Placental pericyte (primary cell): ENCODE measurements at places on chromosomes 5 and 9. TPM values are rescaled to one million over a fixed set of nuclear protein-coding genes. Genes with fewer than 3 reads are reported as not detected.

Gene GFRA3
- total RNA-seq: not detected in 2 replicates

Gene TMEM252
- not detected in 2 replicates for total RNA-seq

Gene TMEM171
- total RNA-seq: 5.5 and 30.2 TPM in 2 replicates

Gene CLIC3
- total RNA-seq: 4.3 and 12.7 TPM in 2 replicates

Gene GARIN3
- not detected in 2 replicates for total RNA-seq

Gene AK3
- 42.5 and 47.7 TPM in 2 replicates for total RNA-seq

Gene IL33
- 67.2 and 175 TPM in 2 replicates for total RNA-seq

Gene GRM6
- total RNA-seq: not detected in 2 replicates

Gene SLC46A2
- not detected in 2 replicates for total RNA-seq

Gene RAPGEF1
- 35.4 and 38.1 TPM in 2 replicates for total RNA-seq

Gene GADD45G
- total RNA-seq: 0.14 and 2.0 TPM in 2 replicates

Gene ENC1
- total RNA-seq: 37.2 and 219 TPM in 2 replicates

Gene LRRC19
- total RNA-seq: not detected in 2 replicates

Gene C9orf153
- under 0.01 and 0.14 TPM in 2 replicates for total RNA-seq

Gene TYRP1
- total RNA-seq: 1.4 and 13.8 TPM in 2 replicates

Gene SLC6A19
- not detected in 2 replicates for total RNA-seq

Gene ACTBL2
- 1.8 and 3.3 TPM in 2 replicates for total RNA-seq

Gene SPRY4
- 67.6 and 125 TPM in 2 replicates for total RNA-seq

Gene KCNN2
- 0.88 and 1.1 TPM in 2 replicates for total RNA-seq

Gene SOX30
- under 0.01 TPM in 1 of 2 replicates, not detected in the other for total RNA-seq

Gene GNAQ
- 30.4 and 36.9 TPM in 2 replicates for total RNA-seq

Gene NR4A3
- total RNA-seq: 0.22 and 0.43 TPM in 2 replicates

Gene SLC34A3
- not detected in 2 replicates for total RNA-seq

Gene POMT1
- total RNA-seq: 33.5 and 42.9 TPM in 2 replicates

Gene OR1J2
- total RNA-seq: not detected in 2 replicates

Gene RFX3
- total RNA-seq: 3.3 and 3.6 TPM in 2 replicates

Gene ISOC1
- 23.6 and 24.9 TPM in 2 replicates for total RNA-seq

Gene OTP
- total RNA-seq: not detected in 2 replicates

Gene SVEP1
- total RNA-seq: 16.2 and 98.9 TPM in 2 replicates

Gene SUSD3
- total RNA-seq: not detected in 2 replicates

Gene FAM169A
- total RNA-seq: under 0.01 and 0.57 TPM in 2 replicates

Gene CACNA1B
- under 0.01 TPM in 1 of 2 replicates, not detected in the other for total RNA-seq

Gene CSF1R
- 0.66 and 1.1 TPM in 2 replicates for total RNA-seq

Gene KDM3B
- 48.4 and 53.3 TPM in 2 replicates for total RNA-seq
